NCI-H1694 treated with DMSO at 0.1 percent for 48 hours (cell line): ENCODE measurements at places on chromosomes 5 and 9.

DNA sequence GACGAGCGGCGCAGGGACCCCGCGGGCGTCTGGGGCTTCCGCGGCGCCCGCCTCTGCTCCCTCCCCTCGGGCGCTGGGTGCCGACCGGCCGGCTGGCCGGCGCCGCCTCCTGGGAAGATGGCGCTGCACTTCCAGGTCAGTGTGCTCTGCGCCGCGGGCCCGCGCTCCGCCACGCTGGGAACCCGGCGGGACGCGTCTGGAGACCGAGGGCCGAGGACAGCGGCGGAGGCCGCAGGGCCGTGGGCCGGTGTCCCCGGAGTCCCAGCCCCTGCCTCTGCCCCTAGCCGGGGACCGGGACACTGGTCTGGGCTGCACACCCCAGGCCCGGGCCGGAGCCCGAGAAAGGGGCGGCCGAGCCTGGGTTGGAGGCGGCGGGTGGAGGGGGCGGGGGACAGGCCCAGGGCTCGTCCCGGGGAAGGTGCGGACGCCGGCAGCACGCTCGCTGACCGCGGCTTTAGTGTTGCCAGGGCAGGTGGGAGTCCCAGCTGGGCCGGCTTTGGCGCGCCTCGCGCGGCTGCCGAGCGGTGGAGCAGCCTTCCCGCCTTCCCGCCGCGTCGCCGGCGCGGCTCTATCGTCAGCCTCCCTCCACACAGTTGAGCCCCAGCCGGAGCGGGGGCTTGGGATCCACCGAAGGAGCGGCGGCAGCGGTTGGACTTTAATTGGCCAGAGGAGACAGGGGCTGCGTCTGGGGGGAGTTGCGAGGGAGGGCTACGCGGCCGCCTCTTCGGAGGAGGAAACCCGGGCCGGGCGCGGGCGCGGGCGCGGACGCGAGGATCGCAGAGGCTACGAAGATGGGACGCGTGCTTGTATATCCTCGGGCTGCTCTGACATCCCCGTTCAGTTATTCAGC lies at the start of gene RANBP17:
TSS of gene RANBP17 (plus strand) at position 102 of the 850 bp plus-strand sequence.
- peak; percentile 16 for DNase-seq

DNA sequence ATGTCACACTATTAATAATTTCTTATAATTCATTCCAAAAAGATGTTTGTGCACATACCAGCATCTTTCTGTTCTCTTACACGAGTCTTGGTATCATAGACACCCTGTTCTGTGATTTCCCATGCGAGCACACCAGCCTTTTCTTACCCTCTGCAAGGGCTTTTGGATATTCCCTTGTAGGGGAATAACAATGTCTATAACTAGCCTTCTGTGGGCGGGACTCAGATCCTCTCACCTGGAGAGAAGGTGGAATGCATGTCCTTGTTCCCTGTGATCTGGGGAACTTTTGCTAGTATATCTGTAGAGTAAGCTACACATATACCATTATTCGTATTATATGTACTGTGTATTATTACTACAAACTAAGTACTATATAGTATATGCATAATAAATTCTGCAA lies 44.8 kb downstream of the EHMT1 start:
- DNase-seq: no peak

DNA sequence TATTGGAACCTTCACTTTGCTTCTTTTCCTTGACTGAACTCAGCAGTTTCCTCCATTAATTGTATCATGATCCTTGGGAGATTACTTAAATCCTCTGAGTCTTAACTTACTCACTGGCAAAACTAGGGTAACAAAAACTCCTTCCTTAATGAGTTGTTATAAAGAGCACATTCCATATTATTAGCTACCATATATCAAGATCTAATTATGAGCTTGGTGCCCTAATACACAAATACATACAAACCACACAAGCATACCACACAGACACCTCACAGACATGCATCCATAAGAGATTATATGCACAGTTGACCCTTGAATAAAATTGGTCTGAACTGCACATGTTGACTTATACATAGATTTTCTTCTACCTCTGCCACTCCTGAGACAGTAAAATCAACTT lies 2.5 kb upstream of the SPINK7 start:
- no peak for DNase-seq

DNA sequence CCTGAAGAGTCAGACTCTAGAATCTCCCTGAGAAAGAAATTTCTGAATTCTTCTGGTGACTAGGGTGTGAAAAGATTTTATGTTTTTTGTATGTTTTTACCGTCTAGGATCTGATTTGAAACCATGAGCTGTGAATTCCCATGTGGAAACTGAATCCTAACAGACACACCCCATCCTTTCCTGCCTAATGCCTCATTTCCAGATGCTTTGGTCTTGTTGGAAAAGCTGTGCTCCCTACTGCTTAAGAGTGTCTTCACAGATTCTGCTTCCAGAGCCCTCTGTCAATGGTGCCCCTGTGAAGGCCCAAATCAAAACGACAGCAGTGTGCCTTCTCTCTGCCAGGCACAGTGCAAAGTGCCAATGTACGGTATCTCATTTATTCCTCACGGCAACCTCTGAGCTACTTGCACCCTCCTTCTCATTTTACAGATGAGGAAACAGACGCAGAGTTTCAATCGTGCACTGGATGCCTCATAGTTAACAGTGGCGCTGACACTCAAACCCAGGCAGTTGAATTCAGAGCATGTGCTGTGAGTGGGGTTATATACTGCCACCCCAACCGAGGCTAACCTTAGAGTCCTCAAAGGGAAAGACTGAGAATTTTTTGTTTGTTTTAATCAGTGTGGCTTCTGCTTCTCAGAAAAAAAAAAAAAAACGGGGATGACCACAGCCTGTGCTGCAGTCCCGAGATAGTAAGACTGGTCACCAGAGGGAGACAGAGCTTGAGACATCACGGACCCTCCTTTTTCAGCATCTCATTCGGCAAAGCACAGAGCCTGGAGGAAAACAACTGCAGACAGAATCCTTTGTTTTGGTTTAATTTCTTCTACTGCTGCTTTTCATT lies 188.4 kb downstream of the SNCAIP start:
- DNase-seq: peak; percentile 12

GRCh38 chr5:109759306-109759705 lies 69.6 kb downstream of the MAN2A1 start:
- DNase-seq: no peak

DNA sequence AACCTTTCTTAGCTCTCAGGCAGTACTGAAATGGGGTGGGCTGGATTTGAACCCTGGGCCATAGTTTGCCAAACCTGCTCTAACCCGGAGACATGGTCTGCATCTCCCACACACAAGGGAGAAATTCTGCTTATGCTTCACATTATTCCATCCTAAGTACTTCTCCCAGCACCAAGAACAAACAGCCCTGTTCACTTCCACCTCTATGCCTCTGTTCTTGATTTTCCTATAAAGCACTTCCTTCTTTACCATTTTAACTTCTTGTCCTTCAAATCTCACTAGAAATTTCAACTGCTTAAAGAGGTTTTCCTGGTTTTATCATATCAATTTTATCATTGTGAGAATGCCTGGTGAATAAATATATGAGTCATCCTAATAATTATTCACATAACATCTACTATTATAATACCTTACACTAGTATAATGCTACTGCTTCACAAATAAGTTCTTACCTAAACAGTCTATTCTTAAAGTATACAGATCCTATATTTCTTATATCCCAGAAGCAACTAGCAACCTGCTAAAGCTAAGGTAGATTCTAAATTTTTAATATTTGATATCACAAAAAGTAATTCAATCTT lies 12.7 kb downstream of the FEM1C start:
- no peak for DNase-seq
